ENCODE measurements at places on chromosomes 6 and 20.
A peak's percentile ranks its signal among the peaks of the same experiment; 100 is the strongest.

DNA sequence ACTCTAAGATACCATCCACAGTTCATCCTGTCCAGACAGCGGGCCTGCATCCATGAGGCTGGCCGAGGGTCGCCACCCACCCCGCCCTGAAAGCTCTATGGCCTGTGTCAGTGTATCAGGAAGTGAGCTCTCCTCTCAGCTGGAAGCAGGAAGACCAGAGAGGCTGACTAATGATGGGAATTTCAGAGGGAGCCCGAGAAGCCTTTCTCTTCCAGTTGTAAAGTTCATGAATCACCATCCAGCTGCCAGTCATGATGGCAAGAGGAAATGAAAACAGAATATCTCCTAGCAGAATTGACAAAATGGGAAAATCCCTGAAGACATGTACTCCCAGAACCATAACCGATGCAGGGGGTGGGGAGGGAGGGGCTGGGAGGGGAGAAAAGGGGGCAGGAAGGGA is 109.6 kb upstream of the RPS6KA2 start:
- DNase-seq: no peak

GRCh38 chr6:37011656-37012378 is 6.4 kb downstream of the FGD2 start:
- DNase-seq: no peak

GRCh38 chr6:41741625-41742490 is 5.3 kb downstream of the PGC start:
- no peak for DNase-seq

- DNase-seq: no peak
These were observed 78.1 kb downstream of the GRM4 start for GRCh38 chr6:34067814-34068213.

DNA sequence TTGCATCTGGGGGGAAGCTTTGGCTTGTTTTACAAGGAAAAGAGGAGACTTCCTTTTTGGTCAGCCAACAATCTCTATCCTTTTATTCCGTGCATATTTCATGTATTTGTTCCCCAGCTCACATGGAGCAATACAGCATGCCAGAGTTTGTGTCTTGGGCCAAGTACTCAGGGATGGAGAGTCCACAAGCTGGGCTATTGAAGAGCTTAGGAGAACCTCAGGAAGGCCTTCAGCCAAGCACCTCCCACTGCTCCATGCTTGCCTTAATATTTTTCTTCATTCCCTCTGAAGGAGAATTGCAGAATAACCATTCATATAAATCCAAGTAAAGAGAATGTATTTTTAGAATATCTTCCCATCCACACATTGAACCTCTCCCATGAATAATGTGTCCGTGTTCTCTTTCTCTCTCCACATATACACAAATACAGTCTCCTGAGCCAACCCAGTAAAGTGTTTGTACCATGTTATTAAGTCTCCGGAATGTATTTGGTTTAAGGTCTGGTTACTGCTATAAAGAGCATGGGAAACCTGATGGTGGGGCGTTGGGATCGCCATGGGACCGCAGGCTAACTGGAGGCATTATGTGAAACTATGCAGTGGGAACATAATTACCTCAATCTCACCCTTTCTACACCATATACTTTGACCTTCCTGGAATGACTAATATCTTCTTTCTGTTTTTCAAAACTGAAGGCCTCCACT is 3.0 kb downstream of the LAMA4 start:
- no peak for DNase-seq

DNA sequence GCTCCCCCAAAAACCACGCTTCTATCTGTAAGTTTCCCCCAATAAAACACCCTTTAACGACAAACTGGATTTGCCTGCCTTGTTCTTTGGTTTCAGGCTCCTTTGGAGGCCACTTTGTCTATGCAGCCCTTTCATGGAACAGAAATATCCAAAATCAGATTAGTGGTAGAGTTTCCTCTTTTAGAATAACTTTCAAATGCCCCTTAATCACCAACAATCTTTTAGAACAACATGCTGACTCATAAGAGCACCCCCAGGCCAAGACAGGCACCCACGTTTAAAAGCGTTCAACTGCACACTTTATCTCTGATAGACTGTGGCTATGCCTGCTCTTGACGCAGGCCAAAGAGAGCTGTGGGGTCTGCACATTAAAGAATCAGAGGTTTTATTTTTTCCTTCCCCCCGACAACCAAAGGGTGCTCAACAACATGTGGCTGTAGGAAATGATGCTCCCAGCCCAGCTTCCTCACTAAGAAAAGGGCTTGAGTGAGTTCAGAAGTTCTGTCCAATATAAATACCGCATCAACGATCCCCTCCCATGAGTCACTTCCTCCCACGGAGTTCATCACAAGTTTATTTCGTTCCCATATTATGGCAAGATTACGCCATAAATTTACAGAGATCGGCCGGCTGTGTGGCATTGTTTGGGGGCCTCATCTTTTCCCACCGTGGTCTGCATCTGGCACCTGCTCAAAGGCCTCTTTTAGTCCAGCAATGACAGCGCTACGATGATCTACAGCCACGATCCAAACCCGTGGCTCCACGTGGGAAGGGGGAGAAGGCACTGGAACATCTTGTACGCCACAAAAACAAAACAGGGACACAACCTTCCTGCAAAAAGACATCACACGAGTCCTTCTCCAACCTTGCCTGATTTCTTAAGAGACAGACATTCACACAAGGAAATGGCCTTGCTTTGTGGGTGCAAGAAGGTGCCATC is 88.8 kb upstream of the NFATC2 start:
- DNase-seq: no peak

DNA sequence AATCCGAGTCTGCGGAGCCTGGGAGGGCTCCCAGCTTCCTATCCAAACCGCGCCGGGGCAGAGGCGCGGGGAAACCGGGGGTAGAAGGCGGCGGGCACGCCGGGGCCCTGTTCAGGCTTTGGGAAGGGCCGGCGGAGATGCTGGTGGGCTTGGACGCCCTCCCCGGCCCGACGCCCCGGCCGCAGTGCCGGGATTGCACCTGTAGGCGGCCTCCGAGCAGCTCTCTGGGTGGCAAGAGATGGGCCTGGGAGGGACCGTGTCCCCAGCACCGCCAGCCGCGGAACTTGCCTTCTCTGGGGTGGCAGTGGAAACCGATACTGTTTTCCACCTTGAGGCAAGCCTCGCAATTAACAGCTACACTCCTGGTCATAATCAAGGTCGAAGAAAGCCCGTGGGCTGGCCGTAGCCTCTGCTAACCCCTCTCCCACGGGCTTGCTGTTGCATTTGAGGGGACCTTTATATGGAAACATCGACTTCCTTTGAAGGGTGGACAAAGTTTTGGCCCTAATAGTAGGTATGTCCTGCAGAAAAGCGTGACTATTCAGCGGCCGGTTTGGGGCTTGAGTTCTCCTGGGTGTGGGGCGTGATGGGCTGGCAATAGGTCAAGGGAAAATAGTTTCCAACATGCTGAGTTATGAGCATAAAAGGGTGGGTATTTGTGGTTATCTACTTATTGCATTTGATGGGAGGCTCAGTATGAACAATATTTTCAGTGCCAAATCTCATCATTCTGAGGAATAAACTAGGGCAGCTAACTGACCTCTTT is 1.1 kb upstream of the JAG1 start:
- DNase-seq: no peak

- DNase-seq: no peak
These were observed 7.1 kb downstream of the STXBP5 start for GRCh38 chr6:147211349-147211748.

GRCh38 chr6:134307870-134308269 is 10.0 kb downstream of the SGK1 start:
- DNase-seq: no peak

- no peak for DNase-seq
These were observed 74.6 kb downstream of the RPP40 start for GRCh38 chr6:4929097-4929718.

DNA sequence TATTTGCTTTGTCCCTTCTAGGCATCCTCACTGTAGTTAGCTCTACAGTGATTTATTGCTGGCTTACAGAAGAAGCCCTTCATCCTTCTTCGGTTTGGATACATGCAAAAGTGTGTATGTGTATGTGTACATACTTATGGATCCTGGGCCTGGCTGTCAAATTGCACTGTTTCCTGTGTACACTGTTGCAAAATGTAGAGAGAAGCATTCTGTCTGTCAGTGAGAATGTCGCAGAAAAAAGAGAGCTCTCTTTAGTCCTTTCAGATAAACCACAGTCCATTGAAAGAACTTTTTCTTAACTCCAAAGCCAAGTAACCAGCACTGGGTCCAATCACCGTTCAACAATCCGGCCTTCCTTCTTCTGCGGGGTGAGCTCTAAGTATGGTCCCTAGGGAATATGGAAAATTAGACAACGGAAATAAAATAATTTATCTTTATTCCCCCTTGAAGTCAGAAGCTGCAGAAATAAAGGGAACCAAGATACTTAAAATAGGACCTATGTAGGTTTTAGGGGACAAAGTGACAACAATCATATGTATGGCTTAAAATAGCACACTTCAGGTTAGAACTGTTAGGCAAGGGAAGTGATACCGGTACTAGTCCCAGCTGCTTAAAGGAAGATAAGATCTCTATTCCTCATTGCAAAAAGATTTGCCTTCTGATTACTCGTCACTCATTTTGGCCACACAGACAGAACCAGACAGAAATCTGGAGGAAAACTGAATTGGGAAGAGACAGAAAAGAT is 107.0 kb downstream of the CD83 start:
- DNase-seq: no peak

DNA sequence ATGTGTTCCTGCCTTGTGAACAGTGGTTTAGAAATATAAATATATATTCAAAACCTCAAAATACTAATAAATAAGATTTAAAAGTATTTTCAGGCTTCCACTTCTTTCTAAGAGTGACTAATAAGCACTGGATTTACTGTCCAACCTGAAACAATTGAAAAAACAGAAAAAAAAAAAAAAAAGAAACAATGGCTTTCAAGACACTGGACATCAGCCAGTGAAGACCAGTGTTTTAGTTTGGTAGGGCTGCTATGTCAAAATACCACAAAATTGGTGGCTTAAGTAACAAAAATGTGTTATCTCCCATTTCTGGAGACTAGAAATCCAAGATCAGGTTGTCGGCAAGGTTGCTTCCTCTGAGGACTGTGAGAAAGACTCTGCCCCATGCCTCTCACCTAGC is 101.4 kb upstream of the PDE7B start:
- no peak for DNase-seq

DNA sequence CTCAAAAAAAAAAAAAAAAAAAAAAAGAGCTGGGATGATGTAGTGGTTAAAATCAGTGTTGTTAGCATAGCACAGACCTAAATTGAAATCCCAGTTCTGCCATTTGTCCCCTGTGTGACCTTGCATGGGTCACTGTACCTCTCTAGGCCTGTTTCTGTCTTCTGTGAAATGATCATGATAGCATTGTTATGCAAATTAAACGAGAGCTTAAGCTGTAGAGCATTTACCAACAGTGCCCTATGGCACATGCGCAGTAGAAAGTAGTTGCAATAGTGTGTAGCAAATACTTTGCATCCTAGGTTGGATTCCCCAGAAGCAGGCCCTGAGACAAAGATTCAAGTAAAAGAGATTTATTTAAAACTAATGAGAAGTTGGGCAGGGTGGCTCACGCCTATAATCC is 7.3 kb downstream of the PSORS1C2 start:
- DNase-seq: no peak

- DNase-seq: no peak
These were observed 656.6 kb upstream of the MAP3K7 start for GRCh38 chr6:91243436-91243835.

- no peak for DNase-seq
These were observed 30.5 kb downstream of the PLCB4 start for GRCh38 chr20:9099372-9099771.

- DNase-seq: peak; percentile 47
These were observed 12.6 kb downstream of the HSPA12B start for GRCh38 chr20:3744806-3745685.

GRCh38 chr6:163533443-163533842 is 118.9 kb downstream of the QKI start:
- no peak for DNase-seq

- DNase-seq: no peak
These were observed 506.9 kb downstream of the LMBRD1 start for GRCh38 chr6:69289689-69290495.

- no peak for DNase-seq
These were observed 125.3 kb downstream of the GRM1 start for GRCh38 chr6:146154197-146154596.

DNA sequence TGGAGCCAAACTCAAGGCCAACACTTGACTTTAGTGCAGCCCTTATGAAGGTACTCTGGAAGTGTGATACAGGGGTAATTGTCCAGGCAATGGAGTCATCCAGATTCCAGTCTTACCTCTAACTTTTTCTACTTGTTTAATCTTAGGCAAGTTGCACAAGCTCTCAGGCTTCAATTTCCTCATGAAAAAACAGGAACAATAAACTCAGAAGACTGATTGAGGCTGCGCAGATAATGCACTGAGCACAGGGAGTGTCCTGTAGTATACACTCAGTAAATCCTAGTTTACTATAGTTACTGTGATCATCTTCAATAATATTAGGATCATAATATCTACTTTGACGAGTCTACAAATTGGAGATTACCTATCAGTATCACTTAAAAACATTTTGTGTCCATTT is 127.5 kb upstream of the SMLR1 start:
- DNase-seq: no peak

GRCh38 chr6:43189776-43190304 is 7.8 kb downstream of the CUL9 start:
- no peak for DNase-seq

DNA sequence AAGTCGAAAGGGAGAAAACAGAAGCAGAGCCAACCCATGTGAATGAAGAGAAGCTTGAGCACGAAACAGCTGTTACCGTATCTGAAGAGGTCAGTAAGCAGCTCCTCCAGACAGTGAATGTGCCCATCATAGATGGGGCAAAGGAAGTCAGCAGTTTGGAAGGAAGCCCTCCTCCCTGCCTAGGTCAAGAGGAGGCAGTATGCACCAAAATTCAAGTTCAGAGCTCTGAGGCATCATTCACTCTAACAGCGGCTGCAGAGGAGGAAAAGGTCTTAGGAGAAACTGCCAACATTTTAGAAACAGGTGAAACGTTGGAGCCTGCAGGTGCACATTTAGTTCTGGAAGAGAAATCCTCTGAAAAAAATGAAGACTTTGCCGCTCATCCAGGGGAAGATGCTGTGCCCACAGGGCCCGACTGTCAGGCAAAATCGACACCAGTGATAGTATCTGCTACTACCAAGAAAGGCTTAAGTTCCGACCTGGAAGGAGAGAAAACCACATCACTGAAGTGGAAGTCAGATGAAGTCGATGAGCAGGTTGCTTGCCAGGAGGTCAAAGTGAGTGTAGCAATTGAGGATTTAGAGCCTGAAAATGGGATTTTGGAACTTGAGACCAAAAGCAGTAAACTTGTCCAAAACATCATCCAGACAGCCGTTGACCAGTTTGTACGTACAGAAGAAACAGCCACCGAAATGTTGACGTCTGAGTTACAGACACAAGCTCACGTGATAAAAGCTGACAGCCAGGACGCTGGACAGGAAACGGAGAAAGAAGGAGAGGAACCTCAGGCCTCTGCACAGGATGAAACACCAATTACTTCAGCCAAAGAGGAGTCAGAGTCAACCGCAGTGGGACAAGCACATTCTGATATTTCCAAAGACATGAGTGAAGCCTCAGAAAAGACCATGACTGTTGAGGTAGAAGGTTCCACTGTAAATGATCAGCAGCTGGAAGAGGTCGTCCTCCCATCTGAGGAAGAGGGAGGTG is 38.7 kb downstream of the ZBTB2 start:
- no peak for DNase-seq

Data from activated naive CD8-positive, alpha-beta T cell treated with anti-CD3 and anti-CD28 coated beads, Interleukin-2, amount 50 U/mL, for 16 hours (primary cell).